Kidney (tissue), 22 donors: ENCODE measurements at places on chromosomes 5 and 9. TPM values are rescaled to one million over a fixed set of nuclear protein-coding genes. Genes with fewer than 3 reads are reported as not detected.

Gene ACSL6
- 2.1 TPM for polyA plus RNA-seq

Gene SLC1A1
- polyA plus RNA-seq: 19.6 TPM

Gene SLC46A2
- polyA plus RNA-seq: not detected

GRCh38 chr9:18014556-18014955, 435.7 kb downstream of the SH3GL2 start:
- DNase-seq: no peak

DNA sequence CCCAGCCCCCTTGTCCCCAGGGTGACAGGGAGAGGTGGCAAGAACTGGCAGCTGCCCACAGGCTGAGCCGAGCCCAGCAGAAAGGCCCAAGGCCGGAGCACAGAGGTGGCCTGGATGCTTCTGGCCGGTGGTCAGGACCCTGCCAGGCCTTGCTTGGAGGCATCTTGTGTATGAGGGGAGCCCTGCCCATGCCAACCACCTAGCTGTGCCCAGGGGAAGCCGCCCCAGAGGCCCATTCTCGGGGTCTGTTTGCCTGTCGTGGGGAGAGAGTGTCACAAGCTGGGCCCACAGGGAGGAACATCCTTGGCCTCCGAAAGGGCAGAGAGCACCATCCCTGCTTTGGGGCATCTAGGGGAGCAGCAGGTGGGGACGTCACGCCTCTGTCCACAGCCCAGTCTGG, 10.0 kb downstream of the NKD2 start:
- DNase-seq: no peak

GRCh38 chr9:126488310-126488709, 125.4 kb upstream of the LMX1B start:
- no peak for DNase-seq

GRCh38 chr9:70052768-70053167, 9.1 kb downstream of the MAMDC2 start:
- no peak for DNase-seq
